ENCODE measurements at places on chromosomes 4 and X.

GRCh38 chr4:121876070-121876469 is 5.8 kb upstream of the BBS7 start:
- DNase-seq: no peak

- no peak for DNase-seq
Observed at GRCh38 chr4:85084371-85085094, 118.0 kb upstream of the WDFY3 start.

DNA sequence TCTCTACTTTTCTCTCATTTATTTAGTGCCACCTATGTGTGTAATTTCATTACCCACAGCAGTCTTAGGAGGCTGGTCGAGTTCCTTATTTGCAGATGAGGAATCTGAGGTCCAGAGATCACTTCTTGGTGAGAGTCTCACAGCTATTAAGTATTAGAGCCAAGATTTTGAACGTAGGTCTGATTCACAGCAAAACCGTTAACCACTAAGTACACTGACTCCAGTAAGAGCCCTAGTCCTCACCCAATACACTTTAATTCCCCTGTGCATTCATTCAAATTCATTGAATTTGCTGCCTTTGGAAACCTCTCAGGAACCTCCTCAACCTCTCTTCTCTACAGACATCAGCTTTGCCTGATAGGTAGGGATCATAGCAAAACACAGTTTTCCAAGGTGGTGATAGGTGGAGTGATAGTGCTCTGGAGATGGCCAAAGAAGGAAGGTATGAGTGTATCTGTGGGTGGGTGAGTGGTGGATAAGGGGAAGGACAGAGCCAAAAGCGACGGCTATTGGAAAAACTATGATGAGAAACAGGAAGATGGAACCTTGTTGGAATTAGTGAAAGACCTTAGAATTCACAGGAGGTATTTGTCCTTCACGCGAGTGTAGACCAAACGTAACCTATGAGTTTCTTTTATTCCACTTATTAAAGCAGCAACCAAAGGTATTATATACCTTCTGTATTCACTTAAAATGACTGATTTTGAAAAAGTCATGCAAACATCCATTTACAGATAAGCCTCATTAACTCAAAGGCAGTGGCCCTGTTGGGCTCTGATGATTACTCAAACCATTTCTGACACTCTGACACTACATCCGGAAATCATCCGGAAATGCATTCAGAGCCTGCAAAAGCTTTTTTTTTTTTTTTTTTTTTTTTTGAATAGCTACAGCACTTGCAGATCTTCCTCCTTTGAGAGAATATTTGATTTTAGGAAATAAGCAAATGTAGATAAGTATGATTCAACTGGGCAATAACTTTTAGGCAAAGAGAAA is 6.3 kb downstream of the FMR1 start:
- peak; percentile 48 for DNase-seq

GRCh38 chrX:109739625-109740432 is 6.8 kb upstream of the ACSL4 start:
- no peak for DNase-seq

GRCh38 chrX:13432414-13433297 is 112.8 kb upstream of the ATXN3L start:
- no peak for DNase-seq

GRCh38 chr4:159446266-159446976 is 343.5 kb downstream of the RAPGEF2 start:
- peak; percentile 3 for DNase-seq

GRCh38 chr4:7540206-7540605 is 105.5 kb upstream of the PSAPL1 start:
- DNase-seq: no peak

DNA sequence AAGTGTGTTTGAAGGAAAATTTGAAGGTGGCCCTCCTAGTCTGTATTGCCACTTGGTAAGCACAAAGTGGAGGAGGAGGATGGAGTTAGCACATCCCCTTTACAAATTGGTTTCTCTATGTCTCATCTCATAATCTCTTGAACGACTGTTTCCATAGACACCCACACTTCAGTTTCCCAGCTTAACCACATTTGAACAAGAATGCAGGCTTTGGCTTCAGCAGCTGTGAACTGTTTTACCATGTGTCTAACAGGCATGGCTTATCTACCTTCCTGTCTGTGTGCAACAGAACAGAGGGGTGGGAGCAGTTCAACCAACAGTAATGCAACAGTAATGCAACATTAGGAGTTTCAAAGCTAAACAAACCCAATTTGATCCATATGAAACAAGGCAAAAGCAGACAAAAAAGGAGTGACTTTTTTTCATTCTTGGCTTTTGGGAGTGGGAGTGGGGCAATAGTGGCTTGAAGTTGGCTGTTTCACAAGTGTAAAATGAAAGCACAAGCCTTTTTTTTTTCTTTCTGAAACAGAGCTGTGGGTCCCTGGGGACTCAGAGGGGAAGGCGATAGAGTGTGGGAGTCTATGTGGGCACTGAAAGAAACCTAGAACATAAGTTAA is 108.0 kb downstream of the ITM2A start:
- DNase-seq: peak; percentile 67

DNA sequence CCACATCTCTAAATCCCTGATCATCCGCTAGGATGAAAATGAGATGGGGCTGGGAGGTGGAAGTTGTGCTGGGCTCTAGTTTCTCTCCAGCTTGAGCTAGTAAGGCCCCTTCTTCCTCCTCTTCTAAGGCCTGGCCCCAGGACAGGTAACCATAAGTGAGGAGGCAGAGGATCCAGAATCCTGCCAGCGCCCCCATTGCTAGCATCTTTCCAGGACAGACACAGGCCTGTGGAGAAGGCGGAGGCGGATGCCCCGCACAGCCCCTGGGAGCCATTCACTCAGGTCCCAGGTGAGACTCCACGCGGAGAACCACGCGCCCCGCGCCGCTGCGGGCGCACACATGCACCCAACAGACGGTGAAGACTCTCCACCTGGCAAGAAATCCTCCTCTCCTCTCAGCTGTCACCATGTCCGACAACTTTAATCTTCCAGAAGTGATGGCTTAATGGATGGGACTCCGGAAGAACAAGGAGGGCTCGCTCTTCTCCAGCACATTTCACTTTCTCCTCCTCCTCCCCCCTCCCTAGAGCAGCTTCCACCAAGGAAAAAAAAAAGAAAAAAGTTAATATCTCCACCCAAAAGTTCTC is 793 bp downstream of the ARSJ start:
- DNase-seq: no peak

- no peak for DNase-seq
Observed at GRCh38 chr4:4914965-4915845, 55.7 kb downstream of the MSX1 start.

DNA sequence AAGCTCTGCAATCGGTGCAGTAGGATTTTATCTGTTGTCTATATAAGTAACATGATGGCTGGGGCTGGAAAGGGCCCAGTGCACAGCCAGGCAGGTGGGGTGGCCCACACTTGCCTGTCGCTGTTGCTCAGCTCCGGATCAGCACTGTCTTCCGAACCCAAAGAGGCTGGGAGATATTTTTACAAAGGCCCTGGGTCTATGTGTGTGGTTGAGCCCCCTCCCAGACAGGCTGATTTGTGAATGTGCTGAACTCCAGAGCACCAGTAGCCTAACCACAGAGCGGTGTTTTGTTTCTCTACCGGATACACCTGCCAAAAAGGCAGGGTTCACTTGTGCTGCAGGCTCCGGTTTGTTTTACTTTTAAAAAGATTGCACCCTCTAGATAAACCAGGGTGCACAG is 33.5 kb upstream of the CHRNA9 start:
- no peak for DNase-seq

DNA sequence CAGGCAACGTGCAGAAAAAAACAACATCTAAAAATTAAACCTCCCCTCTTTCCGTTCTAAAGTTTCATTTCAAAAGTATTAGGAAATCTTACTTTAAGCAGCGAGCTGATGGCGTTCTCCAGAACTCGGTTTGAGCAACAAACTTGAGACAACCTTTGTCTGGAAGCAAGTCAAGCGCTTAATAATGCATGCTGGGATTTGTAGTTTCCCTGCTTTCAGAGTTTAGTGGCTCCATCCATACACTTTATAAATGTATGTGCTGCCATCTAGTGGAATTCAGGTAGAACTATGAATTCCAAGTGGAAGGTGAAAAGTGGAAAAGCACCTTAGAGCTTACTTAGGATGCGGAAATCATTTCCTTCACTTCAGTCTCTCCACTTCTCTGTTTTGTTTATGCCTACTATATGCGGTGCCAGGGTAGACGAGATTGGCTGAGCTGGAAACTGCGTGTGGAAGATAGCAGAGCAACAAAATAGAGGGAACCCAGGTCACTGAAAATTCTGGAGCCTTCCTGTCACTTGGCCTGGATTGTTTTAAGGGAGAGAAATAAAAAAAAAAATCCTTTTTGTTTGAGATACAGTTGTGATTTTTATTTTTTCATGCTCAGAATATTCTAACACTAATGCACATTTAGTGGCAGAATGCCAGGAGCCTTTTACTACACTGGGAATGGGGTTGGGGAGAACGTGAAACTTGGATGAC is at the start of gene BDH2:
Gene BDH2, minus strand, starts transcription at position 144 of the 702 bp plus-strand sequence. CDS start 3,580 bp downstream, outside the sequence.
- DNase-seq: peak; percentile 14

GRCh38 chr4:86483773-86484172 is 110.3 kb upstream of the PTPN13 start:
- DNase-seq: no peak

DNA sequence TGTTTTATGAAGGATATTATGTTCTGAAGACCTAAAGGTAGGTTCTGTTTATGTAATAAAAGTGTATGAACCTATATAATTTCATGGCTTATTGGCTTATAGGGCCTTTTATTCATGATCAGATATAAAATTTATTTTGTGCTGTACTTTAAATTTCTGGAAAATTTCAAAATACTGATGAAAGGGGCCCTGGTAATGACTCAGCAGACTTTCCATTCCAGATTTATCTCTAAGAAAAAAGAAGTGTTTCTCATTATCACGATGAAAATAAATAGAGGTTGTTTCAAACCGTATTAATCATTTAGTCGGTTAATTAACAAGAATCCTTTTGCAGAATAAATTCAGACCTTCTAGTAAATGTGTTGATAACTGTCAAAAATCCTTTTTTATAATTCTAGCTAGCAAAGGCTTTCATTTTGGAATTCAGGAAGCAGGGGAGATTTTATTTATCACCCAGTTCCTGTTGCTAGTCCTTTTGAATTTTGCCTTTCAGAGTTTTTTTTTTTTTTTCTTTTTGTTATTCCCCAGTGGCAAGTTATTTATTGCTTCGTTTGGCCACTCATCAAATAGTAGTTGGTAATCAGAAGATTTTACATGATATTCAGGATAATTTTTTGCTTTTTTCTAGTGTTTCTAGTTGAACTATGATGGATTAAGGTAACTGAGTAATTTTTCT is 5.4 kb upstream of the TAPT1 start:
- no peak for DNase-seq

DNA sequence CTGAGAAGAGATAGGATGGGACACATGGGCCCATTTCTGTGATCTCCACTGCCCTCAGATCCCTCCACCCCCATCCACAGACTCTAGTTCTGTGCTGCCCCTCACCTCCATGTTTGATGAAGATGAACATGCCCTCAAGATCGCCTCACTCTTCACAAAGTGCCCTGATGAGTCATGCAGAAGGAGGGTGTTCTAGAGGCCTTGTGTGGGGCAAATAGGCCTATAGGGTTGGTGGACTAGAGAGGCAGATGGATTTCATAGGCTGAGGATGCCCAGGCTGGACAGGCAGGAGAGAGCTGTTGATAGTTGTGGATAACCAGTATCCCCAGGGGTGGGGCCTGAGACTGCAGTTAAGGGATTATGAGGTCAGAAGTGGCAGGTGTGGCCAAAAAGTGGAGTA is at the start of gene CXorf65:
Gene CXorf65, minus strand, starts transcription at position 314 of the 400 bp plus-strand sequence. Its CDS starts 184 bp downstream, at position 130.
- DNase-seq: no peak

DNA sequence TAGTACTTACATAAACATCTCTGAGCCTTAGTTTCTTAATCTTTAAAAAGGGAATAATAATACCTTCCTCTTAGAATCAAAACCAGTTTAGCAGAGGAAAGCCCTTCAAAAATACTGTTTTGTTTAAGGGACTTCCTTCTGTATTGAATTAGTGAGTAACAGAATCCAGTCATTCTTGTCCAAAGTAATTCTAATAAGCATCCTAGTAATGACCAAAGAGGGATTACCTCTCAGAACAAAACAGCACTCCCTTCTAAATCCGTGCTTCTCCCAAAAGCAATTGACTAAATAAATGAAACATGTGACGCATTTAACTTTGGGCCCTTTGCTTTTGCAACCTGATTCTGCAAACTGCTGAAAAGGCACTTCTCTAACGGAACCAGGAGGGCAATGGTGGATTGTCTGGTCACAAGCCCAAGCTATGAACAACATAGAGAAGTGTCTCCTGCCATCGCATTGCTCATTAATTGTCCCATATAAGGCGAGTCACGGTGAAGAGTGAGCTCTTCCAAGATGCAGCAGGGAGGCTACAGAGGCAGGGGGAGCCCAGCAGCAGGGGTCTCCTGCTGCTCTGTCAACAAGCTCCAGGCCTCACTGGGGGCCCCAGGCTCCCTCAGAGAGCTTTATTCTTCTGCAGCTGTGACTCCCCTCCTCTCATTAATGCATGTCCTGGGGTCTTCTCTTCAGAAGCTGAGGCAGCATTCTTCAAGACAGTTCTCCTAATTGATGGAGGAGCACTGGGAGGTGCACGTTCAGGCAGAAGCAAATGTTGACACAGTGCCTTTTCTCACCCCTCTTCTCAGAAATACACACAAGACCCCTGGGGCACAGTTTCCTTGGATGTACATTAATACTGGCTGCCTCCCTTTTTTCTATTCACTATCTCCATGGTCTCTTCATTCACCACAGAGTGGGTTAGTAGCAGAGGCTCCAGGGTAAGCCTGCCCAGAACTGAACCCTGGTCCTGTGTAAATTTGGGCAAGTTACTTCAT is 419.6 kb upstream of the RASGEF1B start:
- DNase-seq: no peak

DNA sequence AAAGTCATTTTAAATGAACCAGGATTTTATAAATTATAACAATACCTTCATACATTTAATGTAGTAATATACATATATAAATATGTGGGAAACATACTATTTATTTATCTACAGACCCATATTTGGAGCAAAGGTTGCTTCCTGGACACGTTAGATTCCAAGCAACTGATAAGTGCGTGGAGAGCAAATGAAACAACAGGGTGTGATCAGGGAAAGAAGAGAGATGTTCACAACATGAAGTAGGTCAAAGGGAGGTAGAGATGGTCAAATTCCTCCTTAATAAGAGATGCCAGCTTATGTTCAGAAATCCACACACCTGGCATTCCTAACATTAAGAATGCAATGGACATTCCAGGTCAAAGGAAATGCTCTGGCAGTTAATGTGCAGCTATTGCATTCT is 53.1 kb upstream of the HPGD start:
- no peak for DNase-seq

DNA sequence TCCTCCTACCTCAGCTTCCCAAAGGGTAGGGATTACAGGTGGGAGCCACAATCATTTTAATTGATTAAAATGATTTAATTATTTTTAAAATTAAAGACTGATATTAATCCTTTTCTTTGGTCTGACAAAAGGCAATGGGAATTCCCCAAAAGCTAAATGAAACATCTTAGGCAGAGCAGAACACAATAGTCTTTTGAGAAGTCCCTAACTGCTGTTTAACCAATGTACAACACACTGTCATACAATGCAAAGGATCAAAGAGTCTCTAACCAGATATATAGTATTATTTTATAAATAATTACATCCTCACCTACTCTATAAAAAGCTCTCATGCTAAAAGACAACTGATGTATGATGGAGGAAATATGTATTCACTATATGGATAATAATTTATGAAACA is 47.0 kb downstream of the THAP9 start:
- no peak for DNase-seq
